ENCODE measurements at places on chromosomes 3 and 15. TPM values are rescaled to one million over a fixed set of nuclear protein-coding genes. Genes with fewer than 3 reads are reported as not detected.

MEX3B gene
- 2.5 TPM for total RNA-seq

DNA sequence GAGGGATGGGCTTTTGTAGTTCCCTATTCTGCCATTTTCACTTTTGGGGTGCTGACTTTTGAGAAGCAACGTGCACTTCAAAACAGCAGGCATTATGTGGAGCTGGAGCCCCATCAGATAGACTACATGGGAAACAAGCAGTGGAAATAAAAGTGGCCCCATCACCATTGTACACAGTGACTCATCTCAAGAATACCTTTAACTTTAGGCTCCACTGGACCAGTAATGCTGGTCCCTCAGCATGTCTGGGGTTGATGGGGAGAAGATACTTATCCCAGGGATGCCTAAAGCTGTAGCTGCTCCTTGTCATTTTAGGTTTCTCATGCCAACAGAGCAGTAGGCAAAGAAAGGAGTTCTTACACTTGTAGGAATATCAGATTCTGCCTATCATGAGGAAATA is 45.0 kb downstream of the LSM3 start:
- no peaks in the 10 kb centered on the region for H3K36me3 ChIP-seq
- peaks cover 5% of the 10 kb centered on the region for H3K4me1 ChIP-seq
- peaks cover 77% of the 10 kb centered on the region for H3K27me3 ChIP-seq
- no peak overlapping the region for H3K27ac ChIP-seq
- DNase-seq: no peak

- H3K27ac ChIP-seq: no peak overlapping the region
- no peak overlapping the region for H3K4me3 ChIP-seq
- no peak for DNase-seq
- H3K27me3 ChIP-seq: no peaks in the 10 kb centered on the region
These were observed 17.0 kb downstream of the RPSA start for GRCh38 chr3:39423436-39423970.

GRCh38 chr3:21718943-21719591 is 31.9 kb downstream of the ZNF385D start:
- H3K27ac ChIP-seq: no peak overlapping the region
- DNase-seq: no peak
- H3K27me3 ChIP-seq: no peaks in the 10 kb centered on the region
- H3K4me1 ChIP-seq: no peaks in the 10 kb centered on the region

ZNF660 gene
- total RNA-seq: 1.1 TPM

DNA sequence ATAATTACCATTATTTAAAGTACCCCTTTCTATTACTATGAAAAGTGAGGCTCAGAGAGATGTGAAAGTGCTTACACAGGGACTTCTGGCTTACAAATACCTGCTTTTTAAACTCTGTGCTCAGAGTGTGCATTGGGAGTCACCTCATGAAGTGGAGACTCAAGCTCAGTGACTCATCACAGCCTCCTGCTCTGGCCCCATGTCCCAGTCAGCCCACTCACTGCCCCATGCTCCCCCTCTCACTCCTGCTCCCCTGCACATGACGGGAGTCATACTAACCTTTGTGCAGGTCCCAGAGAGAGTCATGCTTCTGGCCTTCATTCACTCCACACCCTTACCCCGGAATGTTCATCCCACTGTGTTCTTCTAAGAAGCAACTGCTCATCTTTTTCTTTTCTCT is 20.2 kb downstream of the CCR1 start:
- H3K4me3 ChIP-seq: no peak overlapping the region
- H3K27ac ChIP-seq: no peak overlapping the region
- H3K4me1 ChIP-seq: no peaks in the 10 kb centered on the region
- peaks cover 23% of the 10 kb centered on the region for H3K27me3 ChIP-seq
- H3K36me3 ChIP-seq: no peaks in the 10 kb centered on the region

SNTN gene
- total RNA-seq: not detected

- no peak for DNase-seq
- H3K27me3 ChIP-seq: peaks cover 55% of the 10 kb centered on the region
- H3K27ac ChIP-seq: no peak overlapping the region
- peaks cover 10% of the 10 kb centered on the region for H3K4me1 ChIP-seq
These were observed 60.0 kb upstream of the HES1 start for GRCh38 chr3:194075802-194076460.

- H3K27me3 ChIP-seq: no peaks in the 10 kb centered on the region
- no peak overlapping the region for H3K27ac ChIP-seq
- H3K36me3 ChIP-seq: no peaks in the 10 kb centered on the region
- H3K4me1 ChIP-seq: peaks cover 5% of the 10 kb centered on the region
These were observed 295.1 kb upstream of the PROK2 start for GRCh38 chr3:72080095-72080494.

MYL3 gene
- total RNA-seq: 7,440 TPM

DNA sequence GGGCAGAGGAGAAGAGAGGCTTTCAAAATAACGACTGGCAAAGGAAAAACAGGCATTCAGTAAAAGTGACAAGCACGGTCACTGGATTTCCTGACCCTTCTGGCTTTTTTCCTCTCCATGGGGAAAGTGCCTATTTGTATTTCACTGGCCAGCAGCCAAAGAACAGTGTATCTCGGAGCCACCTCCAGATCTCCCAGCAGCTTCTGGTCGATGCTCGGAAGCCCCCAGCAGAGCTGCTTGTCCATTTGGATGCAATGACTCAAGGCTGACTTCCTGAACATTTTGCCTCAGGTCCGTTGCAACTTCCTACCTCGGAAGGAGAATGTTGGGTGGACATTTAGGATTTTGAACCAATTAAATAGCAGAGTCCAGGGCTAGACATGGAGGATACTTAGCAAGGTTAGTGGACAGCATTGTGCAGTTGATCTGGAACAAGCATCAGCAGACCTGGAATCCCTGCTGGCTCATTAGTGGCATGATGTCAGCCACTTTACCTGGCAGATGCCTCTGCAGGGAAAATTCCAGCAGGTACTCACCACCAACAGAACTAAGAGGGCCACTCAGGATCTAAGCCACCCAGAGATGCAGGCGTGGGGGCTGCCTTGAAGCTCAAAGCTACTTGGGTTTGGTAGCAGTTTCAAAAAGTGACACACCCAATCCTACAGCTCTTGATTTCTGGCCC is 1.1 kb downstream of the FAM107A start:
- H3K27me3 ChIP-seq: no peaks in the 10 kb centered on the region
- H3K27ac ChIP-seq: peak overlapping the region; percentile 95
- no peak for DNase-seq
- H3K4me1 ChIP-seq: peaks cover 80% of the 10 kb centered on the region

- no peaks in the 10 kb centered on the region for H3K36me3 ChIP-seq
- H3K4me3 ChIP-seq: no peak overlapping the region
- H3K27me3 ChIP-seq: no peaks in the 10 kb centered on the region
- H3K27ac ChIP-seq: peak overlapping the region; percentile 20
- peaks cover 37% of the 10 kb centered on the region for H3K4me1 ChIP-seq
- DNase-seq: no peak
These were observed 28.2 kb upstream of the MGA start for GRCh38 chr15:41631880-41632470.

COL6A5 gene
- total RNA-seq: not detected

DNA sequence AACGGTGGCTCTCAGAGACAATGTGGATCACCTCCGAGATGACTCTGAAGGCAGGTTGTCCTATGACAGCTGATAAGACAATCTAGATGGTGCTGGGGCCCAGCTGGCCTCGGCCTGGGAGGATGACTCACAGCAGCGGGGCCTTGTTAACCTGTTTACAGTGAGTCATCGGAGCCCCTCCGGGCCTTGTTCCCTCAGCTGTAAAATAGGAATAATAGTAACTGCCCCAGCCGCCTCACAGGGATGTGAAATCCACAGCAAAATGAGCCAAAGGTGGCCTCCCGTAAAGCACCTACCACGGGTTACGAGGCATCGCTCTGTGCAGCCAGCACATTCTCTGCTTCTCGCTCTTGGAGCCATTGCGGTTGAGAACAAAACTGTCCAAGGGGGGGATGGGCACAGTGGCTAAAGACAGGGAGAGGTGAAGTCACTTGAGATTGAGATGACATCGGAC is 88.6 kb upstream of the RASGRF1 start:
- peaks cover 9% of the 10 kb centered on the region for H3K27me3 ChIP-seq
- no peaks in the 10 kb centered on the region for H3K36me3 ChIP-seq
- no peak overlapping the region for H3K27ac ChIP-seq

DNA sequence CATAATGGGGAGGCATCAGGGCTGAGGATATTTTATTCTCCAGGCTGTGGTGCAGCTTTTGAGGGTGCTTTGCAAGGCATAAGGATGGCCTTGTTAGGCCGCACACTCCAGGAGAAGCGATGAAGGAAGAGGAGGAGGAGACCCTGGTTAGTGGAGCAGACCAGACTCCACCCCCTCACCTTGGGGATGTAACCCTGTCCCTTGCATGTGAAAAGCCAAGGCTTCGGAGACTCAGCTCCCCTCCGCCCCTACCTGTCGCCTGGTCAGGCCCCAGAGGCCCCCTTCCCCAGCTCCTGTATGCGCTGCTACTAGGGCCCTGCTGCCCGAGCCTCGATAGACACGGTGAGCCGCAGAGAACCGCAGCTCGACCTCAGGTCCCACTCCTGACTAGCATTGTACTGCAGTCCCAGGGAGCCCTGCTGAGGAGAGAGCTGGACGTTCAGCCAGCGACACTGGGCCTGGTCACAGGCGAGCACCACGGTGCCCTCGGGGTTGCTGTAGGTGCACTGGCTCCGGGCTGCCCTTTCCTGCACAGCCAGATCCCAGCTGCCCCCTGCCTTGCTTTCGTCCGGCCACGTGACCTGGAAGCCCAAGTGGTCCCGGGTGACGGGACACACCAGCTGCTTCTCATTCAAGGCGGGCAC is 10.2 kb downstream of the CPN2 start:
- peaks cover 56% of the 10 kb centered on the region for H3K27me3 ChIP-seq
- DNase-seq: no peak
- no peaks in the 10 kb centered on the region for H3K4me1 ChIP-seq
- H3K27ac ChIP-seq: no peak overlapping the region
- no peaks in the 10 kb centered on the region for H3K36me3 ChIP-seq

GRCh38 chr3:177512945-177513814 is 315.9 kb upstream of the TBL1XR1 start:
- no peak for DNase-seq
- no peaks in the 10 kb centered on the region for H3K36me3 ChIP-seq
- H3K27me3 ChIP-seq: no peaks in the 10 kb centered on the region
- peak overlapping the region; percentile 73 for H3K27ac ChIP-seq
- H3K4me1 ChIP-seq: peaks cover 61% of the 10 kb centered on the region

GJD2 gene
- not detected for total RNA-seq

GRCh38 chr15:66833803-66834202 is 131.8 kb downstream of the SMAD6 start:
- H3K36me3 ChIP-seq: no peaks in the 10 kb centered on the region
- H3K4me3 ChIP-seq: no peak overlapping the region
- DNase-seq: no peak
- H3K27me3 ChIP-seq: no peaks in the 10 kb centered on the region
- peaks cover 30% of the 10 kb centered on the region for H3K4me1 ChIP-seq

DNA sequence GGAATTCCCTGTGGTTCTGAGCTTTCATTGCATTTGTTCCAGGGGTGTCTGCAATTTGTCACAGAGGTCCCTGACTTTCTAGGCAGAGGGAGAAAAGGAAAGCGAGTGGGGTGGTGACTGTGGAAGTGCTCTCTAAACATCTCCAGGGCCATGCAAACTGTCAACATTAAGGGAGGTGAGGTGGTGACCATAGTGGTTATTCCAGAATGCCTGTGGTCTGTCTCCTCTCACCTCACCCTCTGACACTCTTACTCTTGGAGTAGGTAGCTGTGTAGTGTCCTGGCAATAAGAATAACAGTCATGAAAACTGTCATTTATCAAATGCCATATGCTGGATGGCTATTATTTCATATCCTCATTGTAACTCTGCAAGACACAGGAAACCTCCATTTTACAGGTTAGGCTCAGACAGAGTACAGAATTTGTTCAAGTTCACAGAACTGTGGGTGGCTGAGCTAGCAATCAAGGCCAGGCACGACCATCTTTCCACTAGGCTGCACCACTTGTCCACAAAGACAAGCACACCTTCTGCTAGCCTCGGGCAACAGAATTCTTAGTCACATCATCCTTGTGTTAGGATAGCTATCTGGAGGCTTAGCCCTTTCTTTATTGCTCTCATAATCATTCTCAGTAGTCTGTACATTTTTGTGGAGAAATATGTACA is 179.4 kb downstream of the CD47 start:
- DNase-seq: no peak
- no peak overlapping the region for H3K27ac ChIP-seq
- no peak overlapping the region for H3K4me3 ChIP-seq
- no peaks in the 10 kb centered on the region for H3K4me1 ChIP-seq
- no peaks in the 10 kb centered on the region for H3K36me3 ChIP-seq

- no peaks in the 10 kb centered on the region for H3K36me3 ChIP-seq
- no peak overlapping the region for H3K27ac ChIP-seq
- H3K4me3 ChIP-seq: no peak overlapping the region
- peaks cover 6% of the 10 kb centered on the region for H3K4me1 ChIP-seq
- DNase-seq: no peak
These were observed 323.5 kb downstream of the RORA start for GRCh38 chr15:60905587-60905986.

DNA sequence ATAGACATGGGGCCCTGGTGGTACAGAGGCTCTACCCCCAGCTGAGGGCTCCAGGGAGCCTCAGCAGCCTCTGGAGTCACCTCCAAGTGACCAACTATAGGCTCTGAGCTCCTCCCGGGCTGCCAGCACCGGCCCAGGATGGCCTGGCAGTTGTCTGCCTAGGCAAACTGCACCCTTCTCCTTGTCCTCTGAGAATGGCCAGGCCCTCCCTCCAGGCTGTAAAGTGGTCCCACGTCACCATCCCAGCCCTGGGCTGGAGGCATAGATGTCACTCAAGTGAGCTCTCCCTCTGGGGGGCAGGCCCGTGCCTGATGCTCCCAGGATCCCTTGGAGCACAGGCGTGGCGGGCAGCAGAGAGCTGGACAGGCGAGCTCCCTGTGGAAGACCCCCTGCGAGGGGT is 120.1 kb downstream of the SEC22A start:
- H3K4me3 ChIP-seq: no peak overlapping the region
- no peak for DNase-seq
- peaks cover 74% of the 10 kb centered on the region for H3K36me3 ChIP-seq
- peaks cover 67% of the 10 kb centered on the region for H3K4me1 ChIP-seq

FBXO40 gene
- 245 TPM for total RNA-seq

P2RY1 gene
- 11.2 TPM for total RNA-seq

DNA sequence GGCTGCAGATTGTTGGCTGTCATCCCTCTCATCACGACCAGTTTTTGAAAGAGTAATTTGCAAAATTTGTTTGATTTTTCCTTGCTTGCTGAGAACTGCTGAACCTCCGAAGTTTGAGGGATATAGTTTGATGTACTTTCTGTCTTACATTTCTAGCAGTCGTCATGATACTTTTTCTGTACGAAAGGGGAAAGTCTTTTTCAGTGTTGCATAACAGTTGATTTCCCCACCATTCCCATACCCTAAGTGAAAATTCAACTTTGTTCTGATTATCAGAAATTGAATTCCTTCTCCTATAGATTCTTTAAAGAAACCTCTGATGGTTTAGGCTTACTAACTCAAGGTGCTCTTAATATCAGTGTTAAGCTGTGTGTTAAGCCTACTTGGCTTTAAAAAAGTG is 1.6 kb downstream of the PDE8A start:
- no peaks in the 10 kb centered on the region for H3K27me3 ChIP-seq
- peaks cover 89% of the 10 kb centered on the region for H3K4me1 ChIP-seq
- no peak for DNase-seq
- peak overlapping the region; percentile 87 for H3K4me3 ChIP-seq
- H3K36me3 ChIP-seq: no peaks in the 10 kb centered on the region

All from left ventricle myocardium inferior (tissue), 1 donor.